Stimulated activated CD4-positive, alpha-beta T cell treated with anti-CD3 and anti-CD28 coated beads, TNF-alpha, amount 100 ng/mL, for 1 hour (primary cell): ENCODE measurements at places on chromosomes 5 and 9.

- DNase-seq, result peak; percentile 34
These were observed 1.2 kb upstream of the SQSTM1 start for GRCh38 chr5:179819296-179820126.

DNA sequence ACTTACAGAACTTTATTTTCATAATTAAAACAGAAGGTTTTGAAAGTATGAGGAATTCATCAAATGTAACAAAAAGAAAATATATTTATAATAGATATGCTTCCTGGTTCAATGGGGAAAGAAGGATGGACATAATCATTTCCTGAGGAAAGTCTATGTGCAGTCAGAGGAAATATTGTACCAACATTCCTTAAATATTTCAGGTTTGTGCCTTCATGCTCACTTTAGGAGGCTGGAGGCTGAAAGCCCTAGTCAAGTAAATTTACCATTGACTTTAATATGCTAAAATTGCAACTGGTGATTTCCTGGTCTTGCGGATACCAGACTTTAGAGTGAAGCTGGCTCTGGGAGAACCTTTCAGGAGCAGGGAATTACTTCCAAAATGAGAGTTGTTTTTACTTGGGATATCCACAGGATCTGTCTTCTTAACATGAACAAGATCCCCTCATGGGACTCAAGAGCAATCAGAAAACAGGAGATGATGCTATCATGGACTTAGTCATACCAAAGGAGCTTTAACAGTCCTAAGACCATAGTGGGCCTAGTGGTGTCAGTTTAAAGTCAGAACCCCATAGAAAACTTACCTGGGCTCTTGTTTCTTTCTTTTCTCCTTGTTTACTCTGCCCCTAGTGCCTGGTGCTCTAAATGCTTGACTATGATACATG lies 762.8 kb upstream of the GRAMD2B start:
- no peak for DNase-seq

DNA sequence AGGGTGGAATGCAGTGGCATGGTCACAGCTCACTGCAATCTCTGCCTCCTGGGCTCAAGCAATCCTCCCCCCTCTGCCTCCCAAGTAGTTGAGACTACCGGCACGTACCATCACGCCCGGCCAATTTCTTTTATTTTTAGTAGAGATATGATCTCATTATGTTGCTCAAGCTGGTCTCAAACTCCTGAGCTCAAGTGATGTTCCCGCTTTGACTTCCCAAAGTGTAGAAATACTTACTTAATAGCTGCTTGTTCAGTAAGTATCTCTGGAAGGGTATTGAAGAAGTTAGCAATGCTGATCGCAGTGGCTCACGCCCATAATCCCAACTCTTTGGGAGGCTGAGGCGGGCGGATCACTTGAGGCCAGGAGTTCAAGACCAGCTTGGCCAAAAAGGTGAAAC lies 35.7 kb upstream of the PLIN2 start:
- DNase-seq, result no peak

GRCh38 chr9:75085640-75086039 lies 2.3 kb downstream of the NMRK1 start:
- no peak for DNase-seq

- no peak for DNase-seq
These were observed 84.7 kb downstream of the IQGAP2 start for GRCh38 chr5:76487821-76488220.

- DNase-seq, result no peak
These were observed 15.8 kb upstream of the SPOUT1 start for GRCh38 chr9:128845186-128845931.

GRCh38 chr5:132807163-132807838 lies 5.8 kb upstream of the SOWAHA start:
- DNase-seq, result no peak

- no peak for DNase-seq
These were observed 606.4 kb upstream of the CLINT1 start for GRCh38 chr5:158465086-158465972.

GRCh38 chr9:122777935-122778627 lies 10.7 kb upstream of the OR5C1 start:
- DNase-seq, result no peak

DNA sequence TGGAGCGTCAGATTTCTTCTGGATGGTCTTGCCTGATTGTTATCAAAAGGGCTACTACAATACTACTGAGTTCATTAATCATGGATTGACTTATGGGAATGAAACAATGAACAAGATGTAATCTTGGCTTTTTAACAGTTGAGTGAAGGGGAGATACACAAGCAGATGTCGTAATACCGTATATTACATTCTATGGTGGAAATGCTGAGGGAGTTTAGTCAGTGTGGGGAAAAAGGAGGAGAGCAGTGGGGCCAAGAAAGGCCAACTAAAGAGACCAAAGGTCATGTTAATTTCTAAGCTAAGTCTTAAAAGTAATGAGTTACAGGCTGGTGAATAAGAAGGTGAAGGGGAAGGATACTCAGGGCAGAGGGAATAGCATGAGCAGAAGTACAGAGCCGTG lies 29.0 kb upstream of the PSAT1 start:
- no peak for DNase-seq

DNA sequence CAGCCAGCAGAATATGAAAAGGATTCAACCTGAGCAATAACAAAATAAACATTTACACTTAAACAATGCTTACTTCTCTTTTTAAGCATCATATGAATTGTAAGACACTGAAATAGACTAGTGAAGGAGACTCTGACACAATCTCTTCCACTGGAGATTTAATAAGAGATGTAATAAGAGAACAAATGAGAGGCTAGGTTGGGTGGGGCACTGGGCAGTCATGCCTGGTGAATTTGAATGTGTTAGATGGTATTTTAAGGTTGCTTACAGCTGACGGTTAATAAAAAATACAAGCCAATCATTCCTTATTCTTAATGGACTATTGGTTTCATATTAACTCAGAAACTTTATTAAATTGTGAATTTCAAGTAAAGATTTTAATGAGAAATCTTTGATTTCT lies 105.9 kb upstream of the TARS1 start:
- DNase-seq, result no peak

DNA sequence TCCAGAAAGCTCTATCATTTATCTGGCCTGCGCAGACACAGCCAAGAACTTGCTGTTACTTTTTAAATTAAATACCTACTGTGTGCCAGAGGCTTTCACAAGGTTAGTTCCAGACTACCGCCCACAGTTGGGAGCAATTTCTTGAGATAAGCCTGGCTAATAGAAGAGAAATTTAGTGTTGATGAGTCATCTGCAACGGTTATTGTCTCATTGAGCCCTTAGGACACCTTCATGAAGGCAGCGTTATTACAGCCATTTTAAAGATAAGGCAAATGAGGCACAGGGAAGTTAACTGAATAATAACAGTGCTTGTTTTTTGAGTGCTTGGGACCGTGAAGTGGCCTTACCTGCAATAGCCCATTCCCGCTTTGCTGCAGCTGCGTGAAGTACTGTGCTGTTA lies 292.9 kb upstream of the MSX2 start:
- no peak for DNase-seq

DNA sequence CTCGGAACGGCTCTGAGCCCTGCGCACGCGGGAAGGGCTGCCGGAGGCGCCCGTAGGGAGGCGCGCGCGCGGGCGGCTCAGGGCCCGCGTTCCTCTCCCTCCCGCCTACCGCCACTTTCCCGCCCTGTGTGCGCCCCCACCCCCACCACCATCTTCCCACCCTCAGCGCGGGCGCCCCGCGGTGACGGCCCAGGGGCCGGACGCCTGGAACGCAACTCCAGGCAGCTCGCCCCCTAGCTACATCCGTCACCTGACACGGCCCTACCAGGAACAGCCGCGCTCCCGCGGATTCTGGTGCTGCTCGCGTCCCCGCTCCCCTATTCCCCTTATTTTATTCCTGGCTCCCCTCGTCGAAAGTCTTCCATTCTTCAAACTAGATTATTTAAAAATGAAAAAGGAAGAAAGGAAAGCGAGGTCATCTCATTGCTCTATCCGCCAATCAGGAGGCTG lies at the start of gene CDKN2B-AS1:
Gene CDKN2B-AS1 (plus strand): TSS at position 236 of the 450 bp plus-strand sequence.
- no peak for DNase-seq

DNA sequence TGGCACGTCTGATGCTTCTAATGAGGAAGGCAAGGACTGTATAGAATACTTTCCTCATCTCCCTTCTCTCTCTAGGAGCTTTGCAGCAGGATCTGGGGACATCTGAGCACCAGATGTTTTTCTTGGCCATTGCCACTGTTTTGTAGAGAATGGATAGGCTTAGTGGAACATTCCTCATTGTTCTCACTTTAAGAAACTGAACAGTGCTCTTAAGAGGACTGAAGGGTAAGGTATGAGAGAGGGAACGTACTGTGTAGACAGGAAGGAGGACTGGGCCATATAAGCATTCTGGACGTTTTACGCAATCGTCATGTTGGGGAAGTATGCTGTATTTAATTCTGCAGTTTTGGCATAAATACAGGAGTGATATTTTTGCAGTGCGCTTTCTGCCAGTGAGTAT lies 70.6 kb downstream of the SMARCA2 start:
- no peak for DNase-seq

- DNase-seq, result no peak
These were observed 93.8 kb downstream of the OXCT1 start for GRCh38 chr5:41776435-41776834.

- no peak for DNase-seq
These were observed 84.8 kb downstream of the RAD23B start for GRCh38 chr9:107367727-107368502.

DNA sequence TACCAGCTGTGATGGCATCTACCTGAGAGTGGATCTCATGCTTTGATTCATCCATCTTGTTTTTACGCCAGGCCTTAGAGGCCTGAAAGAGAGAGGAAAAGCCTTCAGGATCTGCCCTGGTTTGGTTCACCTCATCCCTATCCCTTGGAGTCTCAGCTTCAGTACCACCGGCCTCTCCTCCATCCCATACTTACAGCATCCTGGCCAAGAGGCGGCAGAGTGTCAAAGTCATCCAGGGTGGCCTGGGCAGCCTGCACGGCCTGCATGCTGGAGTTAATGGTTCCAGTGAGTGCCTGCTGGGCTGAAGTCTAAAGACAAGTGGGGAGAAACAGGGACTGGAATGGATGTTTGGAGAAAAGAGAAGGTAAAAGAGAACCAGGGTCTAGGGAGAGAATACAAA lies 12.4 kb downstream of the TLN1 start:
- no peak for DNase-seq

GRCh38 chr5:121399879-121400278 lies 451.8 kb upstream of the FTMT start:
- no peak for DNase-seq

DNA sequence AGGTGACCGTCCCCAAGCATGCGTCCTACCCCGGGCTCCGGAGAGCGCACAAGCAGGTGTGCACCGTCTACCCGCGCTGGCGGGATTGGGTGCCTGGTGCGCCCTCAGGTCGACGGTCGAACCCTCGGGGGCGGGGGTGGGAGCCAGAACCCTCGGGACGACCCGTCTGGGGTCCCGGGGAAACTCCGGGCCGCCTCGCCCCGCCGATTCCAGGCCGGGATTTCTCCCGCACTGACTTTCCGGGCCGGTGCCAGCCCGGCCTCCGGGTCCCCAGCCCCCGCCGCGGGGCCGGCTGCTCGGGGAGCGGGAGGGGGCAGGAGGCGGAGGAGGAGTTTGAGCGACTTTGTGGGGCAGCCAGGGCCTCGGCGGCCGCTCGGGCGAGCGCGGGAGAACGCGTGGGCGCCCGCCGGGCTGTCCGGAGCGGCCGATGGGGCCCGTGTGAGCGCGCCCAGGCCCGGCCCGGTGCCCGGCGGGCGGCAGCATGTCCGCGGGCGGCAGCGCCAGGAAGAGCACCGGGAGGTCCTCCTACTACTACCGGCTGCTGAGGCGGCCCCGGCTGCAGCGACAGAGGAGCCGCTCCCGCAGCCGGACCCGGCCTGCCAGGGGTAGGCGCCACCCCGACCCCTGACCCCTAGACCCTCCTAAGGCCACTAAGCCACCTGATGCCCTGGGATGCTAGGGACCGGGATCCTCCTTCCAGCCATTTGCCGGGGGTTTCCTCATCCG lies at the start of gene DAB2IP:
Gene DAB2IP (plus strand): TSS at position 340 of the 726 bp plus-strand sequence. CDS start 142 bp downstream, at position 482.
- DNase-seq, result no peak

- no peak for DNase-seq
These were observed 65.4 kb downstream of the CDC42SE2 start for GRCh38 chr5:131329286-131329560.

DNA sequence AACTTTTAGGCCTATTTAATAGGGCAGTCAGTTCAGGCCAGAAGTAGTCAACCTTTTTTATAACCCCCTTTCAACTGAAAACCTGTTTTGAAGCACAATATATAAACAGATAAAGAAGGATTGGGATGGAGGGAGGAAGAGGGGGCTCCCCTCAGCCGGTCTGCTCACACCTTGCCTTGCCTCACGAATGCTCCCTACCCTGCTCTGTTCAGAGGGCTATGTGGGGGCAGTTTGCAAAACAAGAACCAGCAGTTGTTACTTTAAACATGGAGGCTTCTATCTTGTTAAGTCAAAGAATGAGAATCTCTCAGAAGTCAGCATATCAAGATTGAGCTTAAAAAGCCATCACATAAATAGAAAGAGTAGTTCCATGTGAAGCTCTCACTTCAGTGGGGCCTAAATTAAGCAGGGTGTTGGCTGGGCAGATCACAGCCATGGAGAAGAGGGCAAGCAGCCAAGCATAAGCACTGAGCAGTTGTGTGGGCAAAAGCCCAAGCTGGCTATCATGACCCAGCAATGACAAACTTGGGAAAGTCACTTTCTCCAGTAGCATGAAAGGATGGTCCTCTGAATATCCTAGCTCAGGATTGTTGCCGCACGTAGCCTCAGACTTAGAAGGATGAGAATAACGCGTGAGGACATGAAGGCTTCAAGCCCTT lies 70.6 kb downstream of the ALDH1A1 start:
- DNase-seq, result no peak

- DNase-seq, result no peak
These were observed 928.9 kb upstream of the CDH10 start for GRCh38 chr5:25573691-25574090.

DNA sequence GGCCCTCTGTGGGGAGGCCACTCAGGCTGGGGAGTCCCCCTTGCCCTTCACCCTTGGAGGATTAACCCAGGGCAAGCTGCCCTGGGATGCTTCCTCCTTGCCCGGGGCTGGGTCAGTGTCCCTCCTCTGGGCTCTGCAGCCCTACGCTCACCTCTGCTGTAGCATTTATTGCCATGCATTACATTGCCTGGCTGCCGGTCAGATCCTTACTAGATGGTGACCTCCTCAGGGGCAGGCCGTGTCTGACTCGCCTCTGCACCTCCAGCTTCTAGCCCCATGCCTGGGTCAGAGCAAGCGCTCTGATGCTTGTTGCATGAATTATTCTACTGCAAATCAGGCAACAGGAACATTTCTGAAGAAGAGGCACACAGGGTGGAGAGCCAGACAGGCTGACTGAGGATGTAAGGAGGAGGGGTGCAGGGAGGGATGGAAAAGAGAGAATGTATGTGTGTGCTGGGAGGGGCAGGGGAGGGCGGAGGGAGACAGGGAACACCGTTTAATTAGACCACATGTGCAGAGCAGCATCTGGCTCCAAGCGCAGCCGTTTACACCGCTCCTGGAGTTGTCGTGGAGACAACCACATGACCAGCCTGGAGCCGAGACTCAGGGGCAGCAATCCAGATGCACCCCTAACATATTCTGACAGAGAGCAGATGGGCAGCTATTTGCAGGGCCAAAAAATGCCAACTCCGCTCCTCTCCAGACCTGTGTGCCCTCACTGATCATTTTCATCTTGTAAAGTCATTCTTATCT lies 117.0 kb downstream of the CRB2 start:
- DNase-seq, result no peak
